ENCODE measurements at places on chromosomes 4 and X.

DNA sequence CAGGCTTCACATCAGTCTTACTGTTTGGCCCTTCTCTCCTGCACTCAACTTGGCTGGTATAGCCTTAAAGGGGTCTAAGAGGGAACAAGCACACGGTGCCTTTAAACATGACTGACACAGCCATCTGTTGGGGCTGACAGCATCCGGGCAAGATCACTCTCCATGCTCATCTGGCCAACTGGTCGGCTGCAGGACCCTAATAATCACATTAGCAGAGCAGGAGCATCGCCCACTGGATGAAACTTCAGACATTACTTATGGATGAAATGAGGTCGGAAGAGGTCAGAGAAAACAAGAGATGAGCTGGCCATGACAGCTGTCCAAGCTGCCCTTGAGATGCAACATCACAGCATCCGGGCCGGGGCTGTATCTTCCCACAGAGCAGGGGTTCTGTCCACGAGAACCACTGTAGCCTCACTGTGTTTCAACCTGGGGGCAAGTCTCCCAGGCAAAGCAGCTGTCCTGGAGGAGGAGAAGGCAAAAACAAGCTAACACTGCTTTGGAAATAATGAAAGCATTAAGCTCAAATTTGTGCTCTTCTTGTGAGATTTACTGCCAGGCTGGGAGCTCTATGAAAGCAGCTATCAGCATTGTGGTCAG lies 94.4 kb upstream of the TTC29 start:
- no peak for DNase-seq

- no peak for DNase-seq
Measured at GRCh38 chrX:23919706-23920320, 12.0 kb downstream of the CXorf58 start.

DNA sequence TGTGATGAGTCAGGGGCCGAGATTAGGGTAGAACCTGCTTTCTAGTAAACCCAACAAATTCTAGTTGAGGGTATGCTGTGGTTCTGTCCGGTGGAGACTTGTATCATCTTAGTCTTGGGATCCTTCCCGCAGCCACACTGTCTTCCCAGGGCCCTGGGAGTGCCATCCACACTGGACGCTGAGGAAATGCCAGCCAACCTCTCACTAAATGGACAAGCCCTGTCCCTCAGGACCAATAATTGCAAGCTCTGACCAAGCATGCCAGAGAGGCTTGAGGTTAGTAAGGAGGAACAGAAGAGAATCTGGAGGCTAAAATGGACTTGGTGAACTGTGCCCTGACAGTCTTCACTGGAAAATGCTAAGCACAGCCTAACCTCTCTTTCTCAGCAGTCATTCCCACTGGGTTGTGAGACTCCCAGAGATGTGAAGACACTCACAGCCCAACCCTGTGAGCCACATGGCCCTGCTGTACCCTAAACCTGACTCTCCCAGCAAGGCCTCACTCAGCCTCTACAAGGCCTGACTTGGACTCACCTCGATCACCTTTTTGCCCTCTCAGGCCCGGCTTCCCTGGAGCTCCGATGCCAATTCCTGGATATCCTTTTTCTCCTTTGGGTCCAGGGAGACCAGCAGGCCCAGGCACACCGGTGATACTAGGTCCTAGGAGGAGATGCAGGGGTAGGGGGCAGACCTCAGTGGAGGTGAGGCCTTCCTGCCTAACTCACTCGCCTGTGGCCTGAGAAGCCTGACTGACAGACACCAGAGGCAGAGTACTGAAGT lies 77.6 kb downstream of the ATG4A start:
- DNase-seq = no peak

- DNase-seq = no peak
Measured at GRCh38 chrX:134806707-134807038, 148.4 kb upstream of the PLAC1 start.

DNA sequence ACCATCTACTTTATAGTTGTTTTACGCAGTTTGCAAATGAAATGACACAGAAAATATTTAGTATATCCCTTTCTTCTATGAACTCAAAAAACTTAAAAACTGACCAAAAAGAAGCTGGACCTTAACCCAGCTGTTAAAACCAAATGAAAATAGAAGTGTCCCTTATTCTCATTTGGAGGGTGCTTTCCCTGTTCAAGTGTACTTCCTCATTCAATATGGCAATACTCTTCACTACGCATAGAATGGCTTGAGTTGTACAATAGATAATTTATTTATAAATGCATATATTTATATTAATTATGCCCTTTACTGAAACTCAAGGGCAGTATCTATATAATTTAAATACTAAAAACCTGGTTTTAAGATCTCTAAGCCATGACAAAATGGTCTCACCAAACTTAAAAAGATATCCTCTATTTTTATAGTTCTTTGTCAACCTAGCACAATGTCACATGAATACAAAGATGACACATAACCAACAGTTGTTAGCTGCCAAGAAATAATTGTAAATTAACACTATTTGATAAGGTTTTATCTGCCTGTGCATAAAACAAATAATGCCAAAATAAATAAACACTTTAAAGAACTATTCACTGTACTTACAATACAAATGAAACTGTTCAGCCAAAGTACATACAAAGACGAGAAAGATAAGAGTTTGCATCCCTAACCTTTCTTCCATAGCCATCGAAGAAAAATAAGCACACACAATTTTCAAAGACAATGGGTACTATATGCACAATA lies 25.2 kb downstream of the YTHDC1 start:
- DNase-seq = no peak
